ENCODE measurements at places on chromosomes 16 and 17. TPM values are rescaled to one million over a fixed set of nuclear protein-coding genes. Genes with fewer than 3 reads are reported as not detected.

The NEUROD2 gene
- not detected for total RNA-seq

The SLC22A31 gene
- 0.40 TPM for total RNA-seq

- DNase-seq, result no peak
- no peaks in the 10 kb centered on the region for H3K27me3 ChIP-seq
- H3K36me3 ChIP-seq, result no peaks in the 10 kb centered on the region
- peak overlapping the region; percentile 70 for H3K4me3 ChIP-seq
- no peak overlapping the region for H3K27ac ChIP-seq
Measured at GRCh38 chr16:84699147-84699711, 571 bp upstream of the USP10 start.

GRCh38 chr17:81241648-81242420 is 2.7 kb downstream of the NDUFAF8 start:
- H3K36me3 ChIP-seq, result peaks cover 1% of the 10 kb centered on the region
- no peak overlapping the region for H3K4me3 ChIP-seq
- peaks cover 29% of the 10 kb centered on the region for H3K4me1 ChIP-seq

DNA sequence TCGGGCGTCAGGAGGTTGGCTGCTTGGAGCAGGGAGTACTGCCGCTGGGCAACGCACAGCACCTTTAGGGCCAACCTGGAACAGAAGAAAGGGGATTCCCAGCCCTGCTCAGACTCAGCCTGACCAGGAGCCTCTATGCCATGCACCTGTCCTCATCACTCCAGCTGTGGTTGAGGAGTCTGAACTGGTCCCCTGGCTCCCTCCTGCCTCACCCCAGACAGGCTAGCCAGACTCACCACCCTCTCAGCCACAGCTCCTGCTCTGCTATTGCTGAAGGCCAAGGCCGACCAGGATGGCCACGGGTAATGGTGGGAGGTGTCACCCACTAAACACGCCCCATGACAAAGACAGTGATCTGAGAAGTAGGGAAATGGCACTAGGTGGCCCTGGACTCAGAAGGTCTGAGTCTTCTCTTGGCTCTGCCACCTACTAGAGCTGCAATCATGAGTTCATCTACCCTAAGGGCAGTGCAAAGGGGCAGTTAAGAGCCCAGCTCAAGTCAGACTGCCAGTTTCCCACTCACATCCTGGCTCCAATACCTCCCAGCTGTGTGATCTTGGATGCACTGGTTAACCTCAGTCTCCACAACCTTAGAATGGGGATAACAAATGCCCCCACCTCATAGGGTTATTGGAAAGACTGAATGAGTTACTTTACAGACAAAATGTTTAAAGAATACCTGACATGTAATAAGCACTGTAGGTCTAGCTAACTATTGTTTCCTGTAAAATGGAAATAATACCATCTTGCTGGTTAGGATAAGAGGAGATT is 13.8 kb upstream of the GFAP start:
- no peaks in the 10 kb centered on the region for H3K4me1 ChIP-seq
- H3K27me3 ChIP-seq, result no peaks in the 10 kb centered on the region
- no peak overlapping the region for H3K4me3 ChIP-seq
- no peaks in the 10 kb centered on the region for H3K36me3 ChIP-seq
- peak; percentile 51 for DNase-seq
- no peak overlapping the region for H3K27ac ChIP-seq

DNA sequence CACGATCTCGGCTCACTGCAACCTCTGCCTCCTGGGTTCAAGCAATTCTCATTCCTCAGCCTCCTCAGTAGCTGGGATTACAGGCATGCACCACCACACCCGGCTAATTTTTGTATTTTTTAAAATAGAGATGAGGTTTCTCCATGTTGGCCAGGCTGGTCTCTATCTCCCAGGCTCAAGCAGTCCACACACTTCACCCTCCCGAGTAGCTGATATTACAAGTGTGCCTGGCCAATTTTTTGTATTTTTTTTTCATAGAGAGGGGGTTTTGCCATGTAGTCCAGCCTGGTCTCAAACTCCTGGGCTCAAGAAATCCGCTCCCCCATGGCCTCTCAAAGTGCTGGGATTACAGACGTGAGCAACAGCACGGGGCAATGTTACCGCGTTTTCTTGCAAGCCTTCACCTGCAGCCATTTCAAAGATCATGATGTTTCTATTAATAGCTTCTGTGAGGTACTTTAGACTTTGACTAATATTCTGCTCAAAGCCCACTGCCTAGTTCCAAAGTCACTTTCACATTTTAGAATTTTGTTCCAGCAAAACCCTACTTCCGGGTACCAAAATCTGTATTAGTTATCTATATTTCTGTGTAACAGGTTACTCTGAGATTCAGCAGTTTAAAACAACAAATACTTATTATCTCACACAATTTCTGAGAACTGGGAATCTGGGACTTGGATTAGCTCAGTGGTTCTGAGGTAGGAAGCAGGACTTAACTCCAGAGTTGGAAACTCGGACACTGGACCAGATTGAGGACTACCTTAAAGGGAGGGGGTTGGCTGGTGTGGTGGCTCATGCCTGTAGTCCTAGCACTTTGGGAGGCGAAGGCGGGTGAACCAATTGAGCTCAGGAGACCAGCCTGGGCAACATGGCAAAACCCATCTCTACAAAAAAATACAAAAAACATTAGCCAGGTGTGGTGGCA is 12.0 kb upstream of the MED13 start:
- no peaks in the 10 kb centered on the region for H3K4me1 ChIP-seq
- no peaks in the 10 kb centered on the region for H3K27me3 ChIP-seq
- H3K4me3 ChIP-seq, result no peak overlapping the region
- H3K27ac ChIP-seq, result no peak overlapping the region
- H3K36me3 ChIP-seq, result no peaks in the 10 kb centered on the region

DNA sequence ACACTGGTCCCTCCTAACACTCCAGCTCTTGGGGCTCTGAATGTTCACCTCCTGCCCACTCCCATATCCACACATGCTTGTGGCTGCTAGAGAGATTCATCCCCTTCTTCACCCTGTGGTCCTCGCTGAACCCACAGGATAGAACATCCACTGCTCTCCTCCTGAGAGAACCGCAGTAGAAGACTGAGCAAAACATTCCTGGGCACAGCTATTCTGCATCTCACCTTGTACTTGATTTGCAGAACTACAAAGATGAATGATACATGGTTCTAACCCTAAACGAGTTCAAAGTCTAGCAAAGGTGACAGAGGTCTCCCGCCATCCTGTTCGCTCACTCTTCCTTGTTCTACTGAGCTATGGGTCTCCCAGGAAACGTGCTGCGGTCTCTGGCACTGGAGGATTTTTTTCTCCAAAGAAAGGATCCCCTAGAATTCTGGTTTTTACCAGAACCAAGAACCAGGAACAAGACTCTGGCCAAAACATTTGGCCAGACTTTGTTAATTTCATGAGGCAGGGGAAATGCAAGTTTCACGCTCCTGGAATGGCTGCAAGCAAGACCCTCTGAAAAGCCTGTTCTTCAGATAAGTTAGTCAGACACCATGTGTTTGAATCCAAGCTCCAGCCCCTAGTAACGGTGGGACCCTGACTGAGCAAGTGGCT is 39.5 kb downstream of the TMEM114 start:
- DNase-seq, result no peak
- no peak overlapping the region for H3K27ac ChIP-seq
- H3K4me1 ChIP-seq, result no peaks in the 10 kb centered on the region
- no peak overlapping the region for H3K4me3 ChIP-seq

GRCh38 chr17:59417452-59417851 is 86.0 kb downstream of the YPEL2 start:
- no peak overlapping the region for H3K27ac ChIP-seq
- no peaks in the 10 kb centered on the region for H3K27me3 ChIP-seq
- peaks cover 5% of the 10 kb centered on the region for H3K4me1 ChIP-seq
- DNase-seq, result no peak
- no peak overlapping the region for H3K4me3 ChIP-seq

GRCh38 chr17:48503747-48504146 is 27.1 kb downstream of the HOXB1 start:
- H3K27ac ChIP-seq, result no peak overlapping the region
- no peak overlapping the region for H3K4me3 ChIP-seq
- no peaks in the 10 kb centered on the region for H3K4me1 ChIP-seq
- no peak for DNase-seq
- peaks cover 54% of the 10 kb centered on the region for H3K27me3 ChIP-seq

GRCh38 chr17:45640141-45640850 is 143.8 kb upstream of the CRHR1 start:
- peaks cover 3% of the 10 kb centered on the region for H3K36me3 ChIP-seq
- peaks cover 5% of the 10 kb centered on the region for H3K27me3 ChIP-seq
- H3K4me3 ChIP-seq, result no peak overlapping the region
- DNase-seq, result no peak
- H3K4me1 ChIP-seq, result no peaks in the 10 kb centered on the region
- H3K27ac ChIP-seq, result no peak overlapping the region

DNA sequence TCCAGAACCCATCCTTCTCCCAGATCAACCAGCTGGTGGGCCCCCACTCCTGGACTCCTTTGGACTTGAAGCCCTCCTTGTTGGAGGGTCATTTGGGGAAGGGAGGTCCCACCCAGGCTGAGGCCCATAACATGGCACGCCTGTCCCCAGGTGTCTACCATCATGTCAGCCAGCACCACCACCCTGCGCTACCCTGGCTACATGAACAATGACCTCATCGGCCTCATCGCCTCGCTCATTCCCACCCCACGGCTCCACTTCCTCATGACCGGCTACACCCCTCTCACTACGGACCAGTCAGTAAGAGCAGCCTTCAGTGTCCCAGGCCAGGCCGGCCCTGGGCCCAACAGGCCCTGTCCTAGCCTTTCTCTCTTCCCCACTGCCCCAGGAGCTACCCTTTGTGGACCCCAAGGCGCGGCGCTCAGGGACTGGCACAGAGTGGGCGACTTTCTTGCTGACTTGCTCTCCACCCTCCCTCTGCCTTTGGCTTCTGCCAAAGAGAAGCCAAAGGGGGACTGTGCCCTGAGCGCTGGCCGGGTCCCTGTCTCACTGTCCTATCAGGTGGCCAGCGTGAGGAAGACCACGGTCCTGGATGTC is 4.3 kb downstream of the TUBG1 start:
- H3K4me3 ChIP-seq, result no peak overlapping the region
- H3K36me3 ChIP-seq, result peaks cover 26% of the 10 kb centered on the region
- H3K27ac ChIP-seq, result no peak overlapping the region
- H3K4me1 ChIP-seq, result peaks cover 13% of the 10 kb centered on the region
- DNase-seq, result no peak

DNA sequence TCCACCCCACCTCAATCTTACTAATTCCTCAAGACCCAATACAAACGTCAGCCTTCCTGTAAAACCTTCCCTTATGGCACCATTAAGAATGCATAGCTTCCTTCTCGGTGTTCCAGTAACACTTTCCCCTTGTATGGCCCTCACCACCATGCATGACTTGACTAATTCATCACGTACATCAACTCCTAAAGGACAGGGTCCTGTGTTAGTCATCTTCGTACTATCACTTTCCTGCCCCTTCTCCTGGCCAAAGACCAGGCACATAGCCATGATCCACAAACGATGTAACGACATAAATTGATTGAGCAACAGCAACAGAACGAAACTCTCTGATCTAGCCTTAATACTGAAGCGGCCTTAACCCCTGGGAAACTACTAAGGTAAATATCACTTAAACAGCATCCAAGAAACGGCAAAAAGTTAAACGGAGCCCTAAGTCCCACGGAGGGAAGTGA is 612 bp downstream of the PSMD12 start:
- H3K27ac ChIP-seq, result peak overlapping the region; percentile 97
- H3K27me3 ChIP-seq, result no peaks in the 10 kb centered on the region
- H3K36me3 ChIP-seq, result peaks cover 3% of the 10 kb centered on the region
- peak overlapping the region; percentile 91 for H3K4me3 ChIP-seq
- peaks cover 49% of the 10 kb centered on the region for H3K4me1 ChIP-seq
- no peak for DNase-seq

GRCh38 chr17:72677108-72677507 is 415.4 kb downstream of the SLC39A11 start:
- H3K4me3 ChIP-seq, result no peak overlapping the region
- H3K4me1 ChIP-seq, result peaks cover 29% of the 10 kb centered on the region
- H3K27me3 ChIP-seq, result no peaks in the 10 kb centered on the region

DNA sequence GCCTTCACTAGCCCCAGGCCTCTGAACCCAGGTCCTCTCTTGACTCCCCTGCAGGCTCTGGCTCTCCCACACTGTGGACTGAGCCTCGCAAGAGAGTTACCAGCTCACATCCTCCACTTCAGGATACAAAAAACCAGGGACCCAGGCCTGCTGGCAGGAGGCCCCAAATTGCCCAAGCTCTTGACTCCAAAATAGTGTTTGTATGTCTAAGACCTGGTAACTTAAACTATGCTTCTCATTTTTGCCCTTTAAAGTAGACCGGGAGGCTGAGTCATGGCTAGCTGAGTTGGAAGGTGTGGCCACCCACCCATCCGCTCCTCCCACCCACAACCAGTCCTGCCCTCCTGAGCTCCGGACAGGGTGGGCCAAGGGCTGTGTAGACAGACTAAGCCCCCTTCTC is 250.0 kb downstream of the SOX9 start:
- peaks cover 21% of the 10 kb centered on the region for H3K4me1 ChIP-seq
- no peak for DNase-seq
- no peak overlapping the region for H3K4me3 ChIP-seq
- no peaks in the 10 kb centered on the region for H3K36me3 ChIP-seq
- no peak overlapping the region for H3K27ac ChIP-seq

All from chondrocyte (in vitro differentiated cells).